Spinal cord (tissue), 10 donors: ENCODE measurements at places on chromosomes 4 and X.

GRCh38 chr4:117455088-117455487, 369.7 kb upstream of the TRAM1L1 start:
- H3K4me1 ChIP-seq = no peaks in the 10 kb centered on the region
- no peaks in the 10 kb centered on the region for H3K27me3 ChIP-seq
- no peak for DNase-seq
- H3K27ac ChIP-seq = no peak overlapping the region
- no peaks in the 10 kb centered on the region for H3K36me3 ChIP-seq

GRCh38 chr4:20043991-20044390, 207.7 kb upstream of the SLIT2 start:
- H3K36me3 ChIP-seq = no peaks in the 10 kb centered on the region
- H3K4me1 ChIP-seq = no peaks in the 10 kb centered on the region
- DNase-seq = no peak
- H3K27me3 ChIP-seq = no peaks in the 10 kb centered on the region

GRCh38 chr4:8510191-8510590, 69.6 kb downstream of the TRMT44 start:
- peaks cover 8% of the 10 kb centered on the region for H3K36me3 ChIP-seq
- H3K27ac ChIP-seq = no peak overlapping the region
- H3K4me1 ChIP-seq = peaks cover 44% of the 10 kb centered on the region

GRCh38 chr4:99705891-99706290, 48.3 kb upstream of the C4orf54 start:
- no peaks in the 10 kb centered on the region for H3K36me3 ChIP-seq
- DNase-seq = no peak
- H3K27me3 ChIP-seq = no peaks in the 10 kb centered on the region
- no peak overlapping the region for H3K4me3 ChIP-seq
- H3K27ac ChIP-seq = no peak overlapping the region
- H3K4me1 ChIP-seq = no peaks in the 10 kb centered on the region

DNA sequence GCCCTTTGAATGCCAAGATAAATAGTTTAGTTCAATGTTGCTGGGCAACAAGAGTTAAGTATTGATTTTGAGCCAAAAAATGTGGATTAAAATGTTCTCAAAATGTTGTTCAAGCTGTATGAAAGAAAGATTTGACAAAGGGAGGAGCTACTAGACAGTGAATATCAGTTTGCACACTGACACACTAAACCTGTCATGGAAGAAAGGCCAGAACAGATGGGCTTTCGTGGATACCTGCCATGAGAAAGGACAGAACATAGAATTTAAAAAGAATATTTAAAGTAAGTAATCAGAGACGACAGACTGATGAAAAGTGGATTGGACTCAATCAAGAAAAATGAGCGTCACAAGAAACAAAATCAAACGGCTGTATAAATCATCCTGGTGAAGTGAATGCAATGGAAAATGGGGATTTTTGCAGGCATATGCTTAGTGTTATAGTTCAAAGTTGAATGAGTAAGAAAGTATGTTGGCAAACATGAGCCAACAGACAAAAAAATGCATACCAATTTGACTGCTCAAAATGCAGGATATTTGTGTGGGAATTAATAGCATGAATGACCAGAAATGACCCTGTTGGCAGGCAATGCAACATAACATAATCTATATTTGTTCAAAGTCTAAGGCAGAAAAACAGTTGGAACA, 7.4 kb downstream of the PCDH18 start:
- no peak overlapping the region for H3K4me3 ChIP-seq
- no peaks in the 10 kb centered on the region for H3K4me1 ChIP-seq
- peaks cover 4% of the 10 kb centered on the region for H3K36me3 ChIP-seq
- H3K27ac ChIP-seq = no peak overlapping the region
- H3K27me3 ChIP-seq = no peaks in the 10 kb centered on the region
- DNase-seq = no peak

- no peak for DNase-seq
- H3K27ac ChIP-seq = no peak overlapping the region
- no peaks in the 10 kb centered on the region for H3K4me1 ChIP-seq
Observed at GRCh38 chr4:36692586-36692985, 411.2 kb downstream of the DTHD1 start.

DNA sequence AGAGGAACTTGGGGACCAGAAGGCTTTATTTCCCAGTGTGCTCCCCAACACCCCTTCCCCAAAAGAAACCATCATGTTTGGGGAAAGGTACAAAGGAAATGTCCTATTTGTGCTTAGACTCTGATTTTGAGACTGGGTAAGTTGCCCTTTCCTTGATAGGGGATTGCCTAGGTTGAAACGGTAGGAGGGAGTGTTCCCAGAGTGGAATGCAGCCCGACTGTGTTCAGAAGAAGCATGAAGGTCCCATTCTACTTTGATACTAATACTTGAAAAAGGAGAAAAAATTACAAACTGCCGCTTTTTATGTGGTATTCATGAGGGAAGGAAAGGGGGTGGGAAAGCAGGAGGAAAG, 32.4 kb upstream of the TMEM131L start:
- H3K27me3 ChIP-seq = no peaks in the 10 kb centered on the region
- no peak overlapping the region for H3K27ac ChIP-seq
- H3K4me3 ChIP-seq = no peak overlapping the region
- DNase-seq = no peak
- H3K4me1 ChIP-seq = no peaks in the 10 kb centered on the region
- no peaks in the 10 kb centered on the region for H3K36me3 ChIP-seq
